T-helper 9 cell (primary cell): ENCODE measurements at places on chromosomes 7 and 10.

DNA sequence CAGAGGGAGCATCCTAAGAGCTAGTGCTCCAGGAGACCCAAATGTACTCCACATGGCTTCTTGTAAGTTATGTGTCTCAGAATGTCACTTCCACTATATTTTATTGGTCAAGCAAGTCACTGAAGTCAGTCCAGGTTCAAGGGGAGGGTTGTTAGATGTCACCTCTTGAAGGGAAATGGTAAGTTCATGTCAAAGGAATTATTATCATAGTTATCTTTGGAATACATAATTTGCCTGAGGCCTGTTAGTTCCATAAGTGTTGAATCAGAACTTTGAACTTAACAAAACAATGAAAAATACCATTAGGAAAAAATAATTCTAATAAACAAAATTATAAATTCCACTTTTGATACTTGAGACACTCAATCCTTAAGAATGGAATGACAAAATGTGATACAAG is 30.6 kb downstream of the STAM start:
- no peak for DNase-seq

DNA sequence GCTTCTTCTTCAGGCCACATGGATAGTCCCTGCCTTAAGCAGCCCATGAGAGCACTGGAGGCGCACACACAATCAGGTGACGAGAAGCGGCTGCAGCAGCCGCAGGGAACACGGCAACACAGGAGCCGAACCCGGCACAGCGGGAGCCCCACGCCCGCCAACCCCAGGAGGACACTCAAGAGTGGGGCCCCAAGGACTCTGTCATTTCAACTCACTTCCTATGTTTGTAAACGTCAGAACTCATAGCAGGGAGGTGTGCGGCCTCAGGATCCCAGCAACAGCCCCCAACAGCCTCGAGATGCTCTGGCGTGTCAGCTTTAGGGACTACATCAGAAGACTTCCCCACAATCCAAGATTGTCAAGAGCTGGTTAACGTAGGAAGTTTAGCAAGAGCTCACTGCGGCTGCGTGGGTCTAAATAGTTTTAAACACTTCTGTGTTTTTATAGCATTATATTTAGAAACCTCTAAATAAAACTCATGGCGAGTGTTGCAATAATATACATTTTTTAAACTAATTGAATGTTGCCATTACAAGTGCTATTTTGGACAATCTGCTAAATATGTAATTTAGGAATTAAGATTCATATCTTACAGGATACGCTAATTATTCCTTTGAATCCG is 123.4 kb downstream of the MAD1L1 start:
- no peak for DNase-seq

- no peak for DNase-seq
Measured at GRCh38 chr7:80654887-80655340, 16.5 kb downstream of the CD36 start.

GRCh38 chr7:1232103-1232466 is 587 bp upstream of the UNCX start:
- DNase-seq: no peak

DNA sequence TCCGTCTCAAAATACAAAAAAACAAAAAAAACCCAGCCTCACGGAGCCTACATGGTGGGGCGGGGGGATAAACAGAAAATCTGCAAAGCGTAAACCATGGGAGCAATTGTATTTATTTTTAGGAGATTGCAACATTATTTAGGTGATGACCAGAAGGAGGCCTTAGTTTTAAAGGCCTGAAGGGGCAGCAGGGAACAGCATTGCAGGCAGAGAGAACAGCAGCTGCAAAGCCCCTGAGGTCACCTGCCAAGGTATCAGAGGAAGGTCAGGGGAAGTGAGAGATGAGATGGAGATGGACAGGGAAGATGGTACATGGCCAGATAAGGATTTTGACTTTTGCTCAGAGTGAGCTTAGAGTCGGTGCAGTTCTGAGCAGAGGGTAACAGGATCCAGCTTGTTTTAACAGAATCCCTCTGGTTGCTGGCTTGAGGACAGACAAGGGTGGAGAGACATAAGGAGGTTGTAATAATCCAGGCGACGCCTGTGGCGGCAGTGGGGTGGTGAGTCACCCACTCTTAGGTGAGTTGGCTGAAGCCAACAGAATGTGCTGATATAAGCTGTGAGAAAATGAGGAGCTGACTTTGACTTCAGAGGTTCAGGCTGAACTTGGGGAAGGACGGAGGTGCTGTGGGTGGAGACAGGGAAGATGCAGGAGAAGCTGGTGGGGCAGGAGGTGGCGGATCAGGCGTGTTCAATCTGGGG is 82.3 kb upstream of the GTF2I start:
- DNase-seq: no peak

- no peak for DNase-seq
Measured at GRCh38 chr7:8165150-8165549, 96.8 kb downstream of the ICA1 start.

DNA sequence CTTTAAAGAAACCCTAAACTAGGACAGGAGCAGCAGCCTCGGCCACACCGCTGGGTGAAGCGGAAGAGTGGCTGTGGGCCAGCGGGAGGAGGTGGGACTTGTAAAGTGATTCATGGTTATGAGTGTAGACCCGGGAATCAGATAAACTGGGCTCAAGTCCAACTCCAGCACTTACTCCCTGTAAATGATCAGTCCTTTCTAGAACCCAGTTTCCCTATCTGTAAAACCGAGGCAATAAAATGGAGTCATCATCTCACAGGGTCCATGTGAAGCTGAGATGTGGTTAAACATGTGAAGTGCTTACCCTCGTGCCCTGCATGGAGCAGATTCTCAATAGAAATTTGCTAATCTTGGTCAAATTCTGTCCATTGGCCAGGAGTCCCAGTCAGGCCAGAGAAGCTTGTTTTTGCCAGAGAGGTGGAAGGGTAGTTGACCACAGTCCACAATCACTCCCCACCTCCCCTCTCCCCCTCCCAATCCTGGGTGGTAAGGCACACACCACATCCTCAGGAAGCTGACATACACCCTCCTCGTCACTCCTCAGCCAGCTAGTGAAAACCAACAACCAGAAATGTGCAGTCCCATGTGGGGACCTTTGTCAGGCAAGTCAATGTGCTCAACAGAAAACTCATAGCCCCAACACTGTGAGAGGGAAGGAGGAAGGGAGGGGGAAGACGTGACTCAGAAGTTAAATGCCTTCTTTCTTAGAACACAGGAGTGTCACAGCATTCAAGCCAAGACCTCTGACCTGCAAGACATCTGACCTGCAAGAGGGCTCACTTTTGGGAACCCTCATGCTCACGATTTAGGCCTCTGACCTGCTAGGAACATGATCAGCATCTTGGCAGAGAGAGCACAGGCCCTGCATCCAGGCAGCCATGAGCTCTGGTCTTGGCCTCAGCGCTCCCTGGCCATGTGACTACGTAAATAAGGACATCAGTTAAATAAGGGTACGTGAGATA is 145.1 kb downstream of the PLXNA4 start:
- DNase-seq: peak; percentile 26

DNA sequence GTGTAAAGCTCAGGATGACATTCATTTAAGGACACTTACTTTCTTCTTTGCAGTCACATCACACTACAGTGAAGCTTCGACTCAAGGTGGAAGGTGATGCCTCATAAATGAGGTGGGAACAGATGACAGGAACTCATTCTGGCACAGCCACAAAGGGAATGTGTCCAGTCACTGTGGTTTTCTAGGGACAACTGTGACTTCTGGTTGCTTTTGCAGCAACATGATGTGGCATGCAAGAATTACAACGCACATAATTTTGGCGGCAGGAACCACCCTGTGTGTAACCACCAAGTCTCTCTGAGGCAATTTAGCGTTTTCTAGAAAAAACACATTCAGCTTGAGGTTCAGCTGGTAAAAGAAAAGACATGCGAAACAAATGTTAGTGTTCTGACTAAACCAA is 32.0 kb upstream of the FERD3L start:
- DNase-seq: no peak

DNA sequence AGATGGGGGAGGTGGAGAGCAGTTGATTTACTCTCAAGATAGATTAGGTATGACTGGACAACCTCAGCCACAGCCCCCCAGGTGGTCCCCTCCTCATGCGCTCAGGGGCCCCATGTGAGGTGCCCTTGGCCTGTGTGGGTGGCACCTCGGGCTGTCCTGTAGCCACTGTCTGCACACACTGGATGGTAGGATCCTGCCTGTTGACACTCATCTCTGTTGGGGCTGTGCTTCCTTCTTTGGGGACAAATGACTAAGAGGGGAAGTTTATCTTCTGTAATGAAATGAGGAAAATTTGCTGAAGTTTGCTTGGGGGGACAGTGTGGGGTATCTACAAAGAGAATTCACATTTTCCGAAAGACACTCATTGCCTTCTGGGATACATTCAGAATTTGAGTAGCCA is 53.6 kb upstream of the ANTXRL start:
- DNase-seq: no peak

GRCh38 chr10:59135275-59135674 is 41.2 kb upstream of the PHYHIPL start:
- no peak for DNase-seq

DNA sequence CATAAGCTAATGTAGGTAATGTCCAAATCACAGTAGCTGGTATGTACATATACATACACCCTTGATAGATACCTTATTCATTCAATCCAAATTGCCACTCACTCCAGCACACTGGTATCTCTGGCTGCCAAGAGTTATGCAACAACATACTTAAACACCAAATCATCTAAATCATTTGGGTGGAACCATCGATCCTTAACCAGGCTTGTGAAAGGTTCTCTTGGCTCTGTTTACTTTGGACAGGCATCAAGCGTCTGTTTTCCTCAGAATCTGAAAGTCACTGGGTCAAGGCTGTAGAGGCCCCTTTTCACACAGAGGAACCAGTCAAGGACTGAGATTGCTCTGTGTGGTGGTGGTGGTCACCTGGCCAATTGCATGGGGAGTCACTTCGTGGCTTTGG is 24.6 kb downstream of the JAZF1 start:
- no peak for DNase-seq

- DNase-seq: no peak
Measured at GRCh38 chr10:49394933-49395740, 752 bp downstream of the DRGX start.

DNA sequence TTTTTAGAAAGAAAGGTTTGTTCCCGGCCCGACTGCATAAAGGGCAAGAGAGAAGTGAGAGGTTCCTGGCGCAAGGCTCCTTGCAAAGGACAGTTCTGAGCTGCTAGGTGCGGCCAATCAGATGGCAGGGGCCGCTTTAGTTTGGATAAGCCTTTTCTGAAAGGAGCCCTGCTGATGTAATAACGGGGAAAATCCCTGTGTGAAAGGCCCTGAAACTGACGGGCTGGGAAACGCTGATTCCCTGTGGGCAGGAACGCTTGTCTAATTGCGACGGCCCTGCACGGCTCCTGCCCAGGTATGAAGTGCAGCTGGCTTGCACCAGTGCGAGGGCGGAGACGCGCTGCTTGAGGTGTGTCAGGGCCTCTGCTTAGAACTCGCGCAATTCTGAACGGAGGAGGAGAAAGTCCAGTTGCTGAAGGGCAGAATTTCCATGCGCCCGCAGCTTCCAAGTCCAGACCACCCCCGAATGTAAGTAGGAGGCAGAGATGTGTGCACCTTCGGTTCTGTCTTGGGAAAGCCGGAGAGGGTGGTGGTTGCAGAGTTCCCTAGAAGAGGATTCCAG is 30.5 kb downstream of the TACC2 start:
- no peak for DNase-seq

DNA sequence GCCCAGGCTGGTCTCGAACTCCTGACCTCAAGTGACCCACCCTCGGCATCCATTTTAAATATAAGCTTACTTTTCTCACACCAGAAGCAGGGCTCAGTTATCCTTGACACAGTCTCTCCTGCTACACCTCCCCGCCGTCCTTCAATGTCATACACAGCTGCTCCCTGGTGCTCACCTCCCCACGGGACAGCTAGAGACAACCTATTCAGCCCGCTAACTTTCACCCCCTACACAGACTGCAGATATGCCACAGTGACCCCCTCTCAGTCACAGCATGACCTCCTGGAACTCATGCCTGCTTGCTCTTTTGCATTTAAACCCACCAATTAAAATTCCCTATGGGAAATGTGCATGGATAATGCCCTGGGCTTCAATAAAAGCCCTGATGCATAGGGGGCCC is 44.2 kb upstream of the KCNMA1 start:
- DNase-seq: no peak

- no peak for DNase-seq
Measured at GRCh38 chr7:95316588-95316987, 7.7 kb downstream of the PON1 start.

DNA sequence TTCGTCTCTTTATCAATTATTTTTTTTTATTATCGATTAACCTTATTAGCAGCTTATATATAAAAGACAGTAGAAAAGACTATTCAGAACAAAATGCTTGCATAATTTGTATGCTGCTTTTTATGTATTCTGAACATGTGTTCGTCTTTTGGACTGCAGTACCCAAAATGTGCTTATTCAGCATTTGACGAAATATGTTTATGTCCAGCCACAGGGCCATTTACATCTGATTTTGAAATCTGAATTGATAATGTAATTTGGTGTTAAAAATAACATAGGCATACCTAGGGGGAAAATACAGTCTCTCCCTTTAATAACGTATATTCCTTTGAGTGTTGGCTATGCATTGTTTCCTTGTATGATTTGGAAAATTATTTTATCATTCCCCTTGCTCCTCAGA is 386.0 kb downstream of the EXOC4 start:
- DNase-seq: no peak

GRCh38 chr7:82413237-82413636 is 30.3 kb downstream of the CACNA2D1 start:
- DNase-seq: no peak

GRCh38 chr10:110358278-110358677 is 53.6 kb upstream of the SMNDC1 start:
- DNase-seq: no peak
